ENCODE measurements at places on chromosomes 2 and 18. TPM values are rescaled to one million over a fixed set of nuclear protein-coding genes. Genes with fewer than 3 reads are reported as not detected.
A peak's percentile ranks its signal among the peaks of the same experiment; 100 is the strongest.

MERTK gene
- 34.2 TPM for total RNA-seq

BBS5 gene
- 7.8 TPM for total RNA-seq

UGT1A4 gene
- total RNA-seq: not detected

KRTCAP3 gene
- total RNA-seq: 1.4 TPM

SULT1C3 gene
- not detected for total RNA-seq

NCKAP5 gene
- total RNA-seq: 2.1 TPM

RND3 gene
- 100 TPM for total RNA-seq

MMADHC gene
- total RNA-seq: 73.3 TPM

CHST9 gene
- total RNA-seq: 0.14 TPM

RGPD4 gene
- total RNA-seq: 0.37 TPM

CXCR2 gene
- 2.5 TPM for total RNA-seq

DNA sequence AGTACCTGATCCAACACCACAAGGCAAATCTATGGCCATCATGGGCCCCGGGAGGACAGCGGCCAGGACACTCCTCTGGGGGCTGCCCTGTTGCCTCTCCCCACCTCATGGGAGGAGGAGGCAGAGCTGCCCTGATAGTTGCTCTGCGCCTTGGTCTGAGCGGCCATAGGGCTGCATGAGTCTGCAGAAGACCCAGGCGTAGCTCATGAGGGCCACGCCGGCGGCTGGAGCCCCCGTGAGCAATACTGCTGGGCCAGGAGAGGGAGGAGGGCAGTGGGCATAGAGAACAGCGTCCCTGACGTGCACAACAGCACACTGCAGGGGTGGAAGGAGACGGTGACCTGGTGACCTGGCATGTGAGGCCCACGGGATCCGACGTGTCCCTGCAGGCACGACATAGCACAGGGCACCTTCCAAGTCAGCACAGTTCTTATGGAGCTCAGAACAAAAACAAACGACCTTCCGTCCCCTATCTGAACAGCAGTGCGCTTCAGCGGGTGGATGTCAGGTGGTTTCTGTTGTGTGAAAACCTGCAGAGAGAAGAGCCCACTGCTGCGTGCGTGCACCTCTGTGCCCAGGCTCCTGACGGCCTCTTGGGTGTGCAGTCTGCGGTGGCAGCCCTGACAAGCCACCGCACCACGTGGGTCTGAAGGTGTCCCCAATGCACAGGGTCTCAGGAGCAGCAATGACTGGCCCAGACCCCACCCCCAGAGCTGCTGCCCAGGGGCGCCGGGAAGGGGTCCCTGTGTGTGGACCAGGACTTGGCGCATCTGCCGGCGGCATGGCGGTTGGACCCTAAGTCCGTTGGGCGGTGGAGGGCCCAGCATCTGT, 13.0 kb downstream of the STK25 start:
- no peak for DNase-seq

DNA sequence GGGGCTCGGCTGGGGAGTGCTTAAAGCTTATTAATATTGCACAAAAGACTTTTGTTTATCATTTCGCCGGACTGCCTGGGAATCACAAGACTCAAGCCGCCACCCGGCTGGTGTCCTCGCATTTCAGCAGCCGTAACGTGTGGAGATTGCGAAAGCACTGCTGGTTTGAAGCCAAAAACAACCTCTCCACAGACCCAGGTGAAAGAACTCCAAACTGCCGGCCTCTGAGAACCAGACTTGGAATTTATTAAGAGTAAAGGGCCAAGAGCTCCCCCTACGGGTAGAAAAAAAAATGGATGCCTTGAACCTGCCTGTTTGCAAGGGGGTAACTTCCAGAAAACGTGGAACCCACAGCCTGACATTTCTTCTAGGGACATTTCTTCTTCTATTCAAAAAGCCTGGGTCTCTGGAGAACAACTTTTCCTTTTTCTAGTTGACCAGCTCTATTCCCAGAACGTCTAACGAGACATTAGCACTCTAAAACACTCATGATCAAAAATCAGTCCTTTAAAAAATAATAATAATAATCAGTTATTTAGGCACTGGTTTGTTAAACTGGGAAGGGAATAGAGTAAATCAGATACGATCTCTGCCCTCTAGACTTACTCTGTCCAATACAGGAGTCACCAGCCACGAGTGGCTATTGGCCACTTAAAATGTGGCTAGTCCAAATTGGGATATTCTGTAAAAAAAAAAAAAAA, 216.3 kb downstream of the C1D start:
- DNase-seq: peak; percentile 82

- no peak for DNase-seq
Observed at GRCh38 chr2:159614534-159615366, 1.6 kb downstream of the BAZ2B start.

DNA sequence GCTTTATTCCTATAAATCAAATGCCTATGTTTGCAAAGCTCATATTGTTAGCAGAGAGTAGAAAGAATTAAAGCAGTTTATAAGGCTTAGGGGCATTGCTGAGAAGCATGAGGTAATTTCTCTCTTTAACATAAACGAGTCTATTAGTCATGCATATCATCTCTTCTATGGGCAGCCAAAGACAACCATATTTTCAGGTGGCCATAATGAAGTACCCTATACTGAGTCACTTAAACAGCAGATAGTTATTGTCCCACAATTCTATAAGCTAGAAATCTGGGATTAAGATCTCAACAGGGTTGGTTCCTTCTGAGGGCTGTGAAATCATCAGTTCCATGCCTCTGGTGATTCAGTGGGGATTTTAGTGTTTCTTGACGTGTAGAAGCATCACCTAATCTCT, 277.5 kb downstream of the NR4A2 start:
- DNase-seq: no peak

DNA sequence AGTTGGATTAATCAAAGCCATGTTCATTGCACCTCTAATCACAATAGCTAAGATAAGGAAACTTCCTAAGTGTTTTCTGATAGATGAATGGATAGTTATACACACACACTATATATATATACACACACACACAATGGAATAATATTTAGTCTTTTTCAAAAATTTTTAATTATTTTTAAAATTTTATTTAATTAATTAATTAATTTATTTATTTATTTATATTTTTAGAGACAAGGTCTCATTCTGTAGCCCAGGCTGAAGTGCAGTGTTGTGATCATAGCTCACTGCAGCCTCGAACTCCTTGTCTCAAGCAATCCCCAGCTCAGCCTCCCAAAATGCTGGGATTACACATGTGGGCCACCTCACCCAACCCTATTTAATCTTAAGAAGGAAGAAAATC, 481.0 kb upstream of the TNP1 start:
- DNase-seq: no peak

DNA sequence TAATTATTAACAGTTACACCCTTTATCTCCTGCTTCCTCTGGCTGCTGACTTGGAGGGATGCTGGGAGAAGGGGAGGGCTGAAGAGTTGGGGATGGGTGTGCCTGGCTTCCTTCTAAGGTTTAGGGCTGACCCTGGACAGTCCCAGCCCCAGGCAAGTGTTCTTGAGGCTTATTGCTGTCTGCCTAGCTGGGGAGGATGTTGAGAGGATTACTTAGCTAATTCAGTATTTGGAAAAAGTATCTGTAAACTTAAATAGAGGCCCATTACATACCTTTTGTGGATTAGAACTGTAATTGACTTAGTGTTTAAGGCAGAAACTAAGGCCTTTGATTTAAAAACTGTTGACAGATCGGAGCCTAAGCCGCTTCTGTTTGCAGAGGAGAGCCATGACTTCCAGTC, 67.6 kb downstream of the AGAP1 start:
- DNase-seq: no peak

- DNase-seq: no peak
Observed at GRCh38 chr2:64462940-64463700, 9.2 kb downstream of the LGALSL start.

DNA sequence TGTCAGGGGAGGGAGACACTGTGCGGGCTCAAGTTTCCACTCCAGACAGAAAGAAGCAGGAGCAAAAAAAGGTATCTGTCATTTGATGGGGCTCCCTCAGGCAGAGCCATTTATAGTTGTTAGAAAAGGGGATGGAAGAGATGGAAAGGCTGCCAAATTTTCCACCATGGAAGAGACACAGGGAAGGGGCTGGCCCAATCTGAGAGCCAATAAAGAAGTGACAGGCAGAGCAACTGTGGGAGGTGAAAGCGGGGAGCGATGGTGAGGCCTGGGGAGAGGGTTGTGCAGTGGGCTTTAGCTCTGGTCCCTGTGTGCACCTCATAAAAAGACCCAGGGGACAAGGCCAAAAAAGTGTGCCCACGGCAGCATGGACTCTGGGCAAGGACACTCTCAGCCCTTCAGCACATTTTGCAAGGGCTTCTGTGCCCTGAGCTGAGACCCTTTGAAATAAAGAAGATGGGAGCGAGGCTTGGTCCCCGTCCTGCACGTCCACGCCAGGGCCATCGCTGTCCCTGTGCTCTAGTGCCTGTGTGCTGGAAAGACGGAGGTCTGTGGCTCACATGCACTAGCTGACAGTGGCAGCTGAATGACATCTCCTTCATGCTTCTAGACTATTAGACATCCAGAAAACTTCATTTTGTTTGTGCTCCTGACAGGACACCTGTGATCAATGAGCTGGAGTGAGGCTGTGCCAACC, 456.7 kb upstream of the HS6ST1 start:
- peak; percentile 37 for DNase-seq

- DNase-seq: no peak
Observed at GRCh38 chr2:127024769-127025358, 82.1 kb downstream of the BIN1 start.

DNA sequence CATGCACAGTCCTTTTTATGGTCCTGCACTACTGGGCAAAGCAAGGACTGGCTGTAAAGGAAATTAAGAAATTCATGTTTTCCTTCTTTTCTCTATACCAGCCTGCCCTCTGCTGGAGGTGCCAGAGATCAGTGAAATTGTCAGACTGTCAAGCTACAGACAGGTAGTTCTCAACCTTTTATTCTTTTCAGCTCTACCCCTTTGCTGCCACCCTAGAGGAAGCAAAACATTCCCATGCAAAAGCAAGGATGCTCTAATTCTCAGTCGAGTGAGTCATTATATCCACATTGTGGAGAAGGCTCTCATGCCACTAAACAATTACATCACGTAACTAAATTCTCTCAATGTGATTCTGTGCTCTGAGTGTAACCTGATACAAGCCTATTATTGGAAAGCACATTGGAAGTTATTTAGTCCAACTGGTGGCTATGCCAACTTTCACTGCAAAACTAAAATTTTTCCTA, 25.0 kb upstream of the RAPGEF4 start:
- no peak for DNase-seq

DNA sequence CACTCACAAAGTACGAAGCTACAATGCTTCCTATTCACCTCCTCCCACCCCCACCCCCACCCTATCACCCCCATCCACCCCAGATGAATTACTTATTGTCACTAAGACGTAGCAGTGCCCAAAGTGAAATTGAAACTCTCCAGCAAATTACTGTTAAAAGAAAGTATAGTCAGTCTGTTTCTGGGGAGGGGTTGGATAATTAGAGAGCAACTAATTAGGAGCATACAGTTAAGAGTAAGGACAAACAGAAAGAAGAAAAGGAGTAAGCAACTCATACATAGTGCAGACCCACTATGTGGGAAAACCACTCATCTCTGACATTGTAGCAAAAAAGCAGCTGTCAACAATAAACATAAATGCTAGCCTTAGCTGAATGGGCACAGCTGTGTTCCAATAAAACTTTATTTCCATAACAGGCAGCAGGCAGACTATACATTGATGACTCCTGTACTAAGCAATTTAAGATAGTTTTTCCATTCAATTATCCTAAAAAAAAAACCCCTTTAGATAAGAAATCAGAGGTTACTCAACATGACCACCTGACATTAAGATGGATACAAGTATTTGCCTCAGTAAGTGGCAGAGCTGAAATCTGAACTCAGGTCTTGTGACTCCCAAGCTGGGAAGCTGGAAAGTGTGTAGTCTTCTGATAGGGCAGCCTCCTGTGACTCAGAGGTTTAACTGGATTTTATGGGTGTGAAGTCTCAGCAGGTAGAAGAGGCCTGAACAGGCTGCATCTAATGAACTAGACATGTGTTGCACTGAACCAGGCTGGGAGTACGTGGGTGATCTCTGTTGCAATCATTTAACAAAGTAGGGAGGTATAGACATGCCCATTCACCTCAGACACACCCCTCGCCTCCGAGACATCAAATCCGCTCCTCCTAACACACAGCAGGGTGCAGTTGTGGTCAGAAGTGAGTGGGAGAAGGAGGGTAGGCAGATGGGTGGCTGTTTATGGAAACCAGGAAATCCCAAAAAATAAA, 171.8 kb upstream of the KLF7 start:
- DNase-seq: no peak

DNA sequence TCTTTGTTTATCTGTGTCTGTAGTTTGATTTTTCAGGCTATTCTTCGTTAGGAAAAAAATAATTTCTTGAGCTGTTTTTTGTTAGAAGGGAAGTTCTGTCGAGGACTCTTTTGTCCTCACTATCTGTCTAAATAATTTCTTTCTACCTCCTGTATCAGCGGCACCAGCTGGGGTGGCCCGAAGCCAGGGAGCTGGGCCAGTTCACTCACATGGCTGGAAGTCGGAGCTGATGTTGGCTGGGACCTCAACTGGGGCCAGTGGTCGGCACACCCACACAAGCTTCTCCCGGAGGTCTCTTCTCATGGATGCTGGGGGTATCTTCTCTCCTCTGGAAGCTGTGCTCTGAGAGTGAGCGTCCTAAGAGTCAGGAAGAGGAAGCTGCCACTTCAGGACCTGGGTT, 8.0 kb upstream of the PDIA6 start:
- DNase-seq: peak; percentile 49

DNA sequence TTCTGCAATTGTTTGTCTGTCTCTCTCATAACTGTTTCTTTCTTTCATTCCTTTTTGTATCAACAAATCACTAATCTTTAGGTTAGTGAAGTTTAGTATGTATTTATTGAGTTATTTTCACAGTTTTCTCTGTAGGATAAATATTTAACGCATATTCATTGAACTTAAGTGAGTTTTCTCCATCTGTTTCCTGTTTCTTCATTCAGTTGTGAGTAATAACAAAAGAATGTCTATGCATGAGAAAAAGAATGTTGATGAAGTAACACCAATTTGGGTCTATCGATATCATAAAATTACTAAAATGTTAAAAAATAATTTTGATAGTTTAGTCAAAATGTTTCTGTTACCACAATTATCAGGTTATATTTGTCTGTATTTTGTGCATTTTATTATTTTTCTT, 948.0 kb downstream of the DSC3 start:
- DNase-seq: no peak

GRCh38 chr18:40553029-40553428, 1402.0 kb upstream of the PIK3C3 start:
- no peak for DNase-seq

- no peak for DNase-seq
Observed at GRCh38 chr2:134639265-134639664, 79.5 kb downstream of the TMEM163 start.

- DNase-seq: no peak
Observed at GRCh38 chr2:102473020-102473419, at the start of gene SLC9A4. Gene SLC9A4 (plus strand): TSS chr2:102473226. CDS start chr2:102473760, 534 bp downstream.

GRCh38 chr2:141968433-141968832, 162.4 kb downstream of the LRP1B start:
- no peak for DNase-seq
